Tongue (tissue), 3 donors: ENCODE measurements at places on chromosomes 1 and 21. TPM values are rescaled to one million over a fixed set of nuclear protein-coding genes. Genes with fewer than 3 reads are reported as not detected.

DNA sequence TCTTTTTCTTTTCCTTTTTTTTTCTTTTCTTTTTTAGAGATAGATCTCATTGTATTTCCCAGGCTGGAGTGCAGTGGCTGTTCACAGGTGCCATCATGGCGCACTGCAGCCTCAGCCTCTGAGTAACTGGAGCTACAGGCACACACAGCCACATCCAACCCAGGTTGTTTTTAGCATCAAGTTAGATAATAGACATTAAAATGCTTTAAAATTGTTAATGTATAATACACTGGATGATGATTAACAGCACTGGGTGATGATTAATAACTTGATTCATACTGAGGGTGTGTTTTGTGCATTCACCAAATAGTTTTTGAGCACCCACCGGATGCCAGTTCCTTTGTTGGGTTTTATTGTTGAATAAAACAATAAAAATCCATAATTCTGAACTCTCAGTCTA, 75.2 kb downstream of the BEND5 start:
- no peak for DNase-seq

GRCh38 chr1:9249534-9250410, 15.2 kb downstream of the H6PD start:
- no peak for DNase-seq

- no peak for DNase-seq
These were observed 180.4 kb downstream of the FGGY start for GRCh38 chr1:59477286-59477685.

DNA sequence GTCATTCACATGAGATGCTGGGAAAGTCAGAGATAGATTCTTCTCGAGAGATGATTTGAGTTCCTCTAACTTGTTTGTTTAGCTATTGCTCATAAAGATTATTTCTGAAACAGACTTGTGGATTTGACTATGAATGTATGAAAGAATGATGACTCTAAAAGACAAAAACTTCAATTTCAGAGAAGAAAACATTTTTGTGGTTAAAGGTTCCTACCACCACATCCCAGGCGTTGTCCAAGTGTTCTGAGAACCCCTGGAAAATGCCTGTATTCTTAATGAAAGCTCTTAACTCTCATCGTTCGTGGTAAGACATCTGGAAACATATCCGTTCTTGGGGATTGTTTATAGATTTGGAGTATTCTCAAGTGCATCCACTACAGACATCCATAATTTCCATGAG, 228.7 kb downstream of the BARHL2 start:
- DNase-seq, result no peak

DNA sequence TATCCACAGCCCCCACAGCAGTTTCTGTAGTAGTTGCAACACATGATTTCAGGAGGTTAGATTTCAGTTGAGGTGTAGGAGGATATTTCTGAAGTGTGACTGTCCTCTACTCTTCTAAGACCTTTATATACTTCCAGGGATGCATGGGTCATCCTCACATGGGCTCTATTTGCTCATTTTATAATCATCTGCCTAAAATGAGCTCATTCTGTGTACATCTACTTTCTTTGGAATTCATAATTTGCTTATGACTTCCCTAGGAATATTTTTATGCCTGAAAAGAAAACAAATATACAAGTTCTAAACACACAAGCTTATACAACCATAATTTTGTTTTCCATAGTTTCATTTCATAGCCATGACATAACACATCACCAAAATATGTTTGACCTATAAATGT, at the start of gene KRTAP21-2:
TSS of gene KRTAP21-2 (minus strand) at position 101 of the 400 bp plus-strand sequence. CDS start at position 44, 57 bp downstream.
- no peak for DNase-seq

Gene IVL
- total RNA-seq, result 7.7 TPM

Gene TTC4
- total RNA-seq, result 42.4 TPM
